ENCODE measurements at places on chromosomes 2 and 18.

GRCh38 chr18:67359873-67360838, 156.4 kb downstream of the DSEL start:
- peak; percentile 50 for DNase-seq

DNA sequence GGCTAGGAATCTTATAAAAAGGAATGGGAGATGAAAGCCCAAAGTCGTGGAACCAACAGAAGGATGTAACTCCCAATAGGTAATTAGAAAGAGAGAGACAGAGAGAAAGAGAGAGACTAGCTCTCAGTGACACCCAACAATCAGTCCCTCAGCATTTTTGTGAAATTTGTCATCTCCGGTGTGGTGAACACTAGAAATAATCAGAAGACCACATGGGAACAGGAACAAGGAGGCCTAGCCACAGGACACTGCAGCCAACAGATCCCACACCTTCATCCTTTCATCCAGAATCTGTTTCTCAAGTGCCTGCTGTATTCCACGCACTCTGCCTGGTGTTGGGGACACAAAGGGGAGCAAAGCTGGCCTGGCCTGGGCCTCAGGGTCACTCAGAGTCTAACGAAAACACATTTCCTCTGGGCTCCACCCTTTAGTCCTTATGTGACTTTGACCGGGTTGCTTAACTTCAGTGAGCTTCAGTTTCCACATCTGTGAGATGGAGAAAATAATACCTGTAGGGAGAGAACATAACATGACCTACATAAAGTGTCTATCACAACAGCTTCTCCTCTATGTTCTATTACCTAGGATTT, 53.1 kb downstream of the EHD3 start:
- no peak for DNase-seq

DNA sequence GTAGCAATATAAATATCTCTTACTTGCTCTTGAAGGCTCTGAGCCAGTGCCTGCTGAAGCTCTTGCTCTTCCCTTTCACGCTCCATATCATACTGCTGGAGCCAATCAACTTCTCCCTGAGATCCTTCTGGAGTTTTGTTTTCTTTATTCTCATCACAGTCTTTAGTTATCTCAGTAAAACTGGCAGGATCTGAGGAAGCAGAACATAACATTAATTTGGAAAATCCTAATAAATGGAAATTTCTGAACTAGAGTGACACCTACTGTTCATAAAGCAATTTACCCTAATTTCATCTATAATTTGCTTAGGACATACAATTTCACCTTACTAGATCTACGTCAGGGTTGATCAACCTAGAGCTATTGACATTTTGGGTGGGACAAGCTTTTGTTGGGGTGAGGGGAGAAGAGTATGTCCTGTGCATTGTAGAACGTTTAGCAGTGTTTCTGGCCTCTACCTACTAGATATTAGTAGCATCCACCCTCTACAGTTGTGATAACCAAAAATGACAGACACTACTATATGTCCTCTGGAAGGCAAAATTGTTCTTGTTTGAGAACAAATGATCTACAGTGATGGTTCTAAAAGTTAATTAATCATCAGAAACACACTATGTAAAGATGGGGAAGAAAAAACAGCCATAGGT, 47.2 kb downstream of the VIL1 start:
- DNase-seq, result peak; percentile 4

GRCh38 chr2:112813280-112813966, 23.2 kb downstream of the IL1B start:
- no peak for DNase-seq

GRCh38 chr18:75779910-75780309, 352.4 kb upstream of the SMIM21 start:
- no peak for DNase-seq

DNA sequence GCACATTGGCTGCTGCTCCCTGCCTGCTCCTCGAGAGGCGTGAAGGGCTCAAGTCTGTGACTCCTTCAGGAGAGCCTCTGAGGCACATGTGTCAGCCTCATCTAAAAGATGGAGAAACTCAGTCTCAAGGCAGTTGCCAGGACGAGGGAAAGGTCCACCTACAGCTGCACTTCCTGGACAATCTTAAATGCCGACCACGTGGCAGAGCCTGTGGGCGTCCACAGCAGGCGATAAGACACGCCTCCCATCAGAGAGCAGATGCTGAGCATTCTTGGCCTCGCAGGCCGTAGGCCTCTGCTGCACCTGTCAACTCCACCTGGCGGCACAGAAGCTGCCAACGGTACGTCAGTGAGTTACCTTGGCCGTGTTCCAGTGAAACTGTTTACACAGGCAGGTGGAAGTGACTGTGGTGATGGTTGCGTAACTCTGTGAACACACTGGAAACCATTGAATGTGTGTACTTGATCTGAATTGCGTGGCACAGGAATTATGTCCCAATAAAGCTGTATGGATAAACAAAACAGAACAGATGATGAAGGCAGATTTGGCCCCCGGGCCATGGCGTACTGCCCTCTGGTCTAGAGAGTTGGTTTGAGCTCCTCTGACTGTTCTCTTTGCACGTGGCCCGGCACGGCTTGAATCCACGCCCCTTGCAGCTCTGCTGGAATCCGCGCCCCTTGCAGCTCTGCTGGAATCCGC, 114.5 kb downstream of the RNF144A start:
- DNase-seq, result peak; percentile 63

DNA sequence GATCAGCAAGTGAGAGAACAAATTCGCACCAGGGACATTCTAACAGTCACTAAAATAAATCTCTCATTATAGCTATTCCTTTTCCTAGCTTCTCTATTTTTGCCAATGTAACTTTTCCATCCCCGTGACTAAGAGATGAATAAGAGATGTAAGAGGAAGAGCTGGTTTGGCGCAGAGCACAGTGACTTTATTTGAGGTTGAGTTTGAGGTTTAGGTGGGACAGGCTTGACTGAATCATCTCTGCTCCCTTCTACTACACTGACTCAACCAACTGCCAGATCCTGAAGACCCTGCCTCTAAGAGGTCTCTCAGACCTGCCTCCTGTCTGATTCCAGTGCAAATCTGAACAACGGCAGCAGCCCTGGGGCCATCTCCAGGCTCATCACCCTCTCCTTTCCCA, 28.0 kb downstream of the RFX8 start:
- DNase-seq, result no peak

DNA sequence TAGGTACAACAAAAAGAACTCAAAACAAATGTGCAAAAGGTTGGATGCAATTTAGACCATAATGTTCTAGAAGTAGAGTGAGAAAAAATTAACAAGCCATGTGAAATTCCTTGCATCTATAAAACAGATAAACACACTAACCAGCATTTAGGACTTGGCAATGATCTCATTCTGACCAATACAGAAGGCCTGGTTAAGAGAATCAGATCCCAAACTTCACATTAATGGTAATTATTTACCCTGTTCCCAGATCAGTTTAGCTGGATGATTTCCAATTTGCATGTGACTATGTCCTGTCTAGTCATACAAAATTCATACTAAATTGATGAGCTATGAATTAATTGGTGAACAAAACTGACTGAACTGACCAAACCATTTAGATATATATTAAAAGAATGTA, 98.4 kb upstream of the FIGN start:
- DNase-seq, result no peak

GRCh38 chr2:203122317-203122986, 107.8 kb downstream of the NBEAL1 start:
- DNase-seq, result no peak

Measured in CD4-positive, alpha-beta T cell treated with Interleukin-15 for 4 hours (primary cell).